Liver (tissue), 10 donors: ENCODE measurements at places on chromosomes 3 and 15. TPM values are rescaled to one million over a fixed set of nuclear protein-coding genes. Genes with fewer than 3 reads are reported as not detected.

DNA sequence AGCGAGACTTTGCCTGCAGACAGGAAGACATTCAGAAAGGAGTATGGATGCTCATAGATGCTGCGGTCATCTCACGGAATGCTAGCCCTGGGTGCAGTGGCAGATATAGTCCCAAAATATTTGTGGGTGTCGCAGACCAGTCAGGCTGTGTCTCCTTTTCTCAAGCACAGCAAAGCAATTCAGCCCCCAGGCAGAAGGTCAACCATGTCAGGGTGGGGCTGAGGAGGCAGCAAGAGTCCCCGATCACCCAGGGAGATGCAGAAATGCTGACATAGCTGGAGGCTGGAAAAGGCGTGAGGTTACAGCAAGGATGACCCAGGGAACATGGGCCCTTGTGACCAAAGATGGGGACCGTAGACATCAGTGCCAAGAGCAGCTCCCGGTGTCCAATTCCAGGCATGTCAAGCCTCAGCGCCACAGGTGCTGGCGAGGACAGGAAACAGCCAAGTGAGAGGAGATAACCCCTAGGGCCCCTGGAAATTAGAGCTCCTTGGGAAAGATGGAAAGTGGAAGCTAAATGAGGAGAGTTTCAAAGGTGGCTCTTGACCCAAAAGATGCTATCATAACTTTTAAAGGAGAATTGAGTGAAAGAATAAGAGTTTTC lies 81.2 kb upstream of the ABHD17C start:
- H3K36me3 ChIP-seq: no peaks in the 10 kb centered on the region
- no peak for DNase-seq
- no peak overlapping the region for H3K4me3 ChIP-seq

GRCh38 chr3:87792534-87793336 lies 266.1 kb downstream of the CGGBP1 start:
- H3K4me3 ChIP-seq: peak within 1 kb of the TSS; percentile 44
- H3K36me3 ChIP-seq: no peaks in the 10 kb centered on the region
- H3K4me1 ChIP-seq: peaks cover 7% of the 10 kb centered on the region
- no peak within 1 kb of the TSS for H3K27ac ChIP-seq

DNA sequence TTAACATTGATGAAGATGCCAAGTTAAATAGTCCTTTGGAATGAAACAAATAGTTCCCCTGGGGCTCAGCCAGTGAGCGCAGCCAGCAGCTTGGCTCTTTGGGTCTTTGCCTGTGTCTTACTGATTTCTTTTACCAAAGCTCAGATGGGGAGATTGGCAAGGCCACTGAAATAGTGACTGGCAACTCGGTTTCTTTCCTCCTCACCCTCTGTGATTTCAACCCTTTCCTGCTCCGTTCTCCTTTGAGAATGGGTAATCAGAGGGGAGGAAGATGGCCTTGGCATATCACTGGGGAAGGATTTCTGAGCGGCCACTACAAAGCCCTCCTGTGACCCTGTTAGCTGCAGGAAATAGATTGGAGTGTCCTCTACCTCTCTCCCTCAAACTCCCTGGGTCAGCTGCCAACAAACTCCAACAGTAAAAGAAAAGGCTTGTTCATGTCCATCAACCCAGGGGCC lies 337.1 kb upstream of the LRRFIP2 start:
- H3K27ac ChIP-seq: peak overlapping the region; percentile 0
- no peak for DNase-seq
- H3K4me3 ChIP-seq: no peak overlapping the region
- no peaks in the 10 kb centered on the region for H3K36me3 ChIP-seq
- H3K27me3 ChIP-seq: no peaks in the 10 kb centered on the region

DNA sequence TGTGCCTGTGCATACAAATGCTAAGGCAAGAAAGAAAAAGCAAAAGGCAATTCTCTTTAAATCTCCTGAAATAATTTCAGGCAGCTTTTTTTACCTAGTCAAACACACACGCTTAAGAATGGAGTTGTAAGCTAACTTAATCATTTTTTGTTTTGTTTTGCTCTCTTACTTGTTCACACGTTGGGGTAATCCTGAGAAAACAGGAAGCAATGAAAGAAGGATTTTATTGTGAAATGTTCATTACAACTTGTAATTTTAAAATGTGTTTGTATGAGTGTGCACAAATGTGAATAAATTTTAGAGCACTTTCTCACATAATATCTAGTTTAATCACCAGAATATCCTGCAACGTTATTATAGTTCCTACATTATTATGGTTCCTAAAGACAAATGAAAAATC lies 263.8 kb downstream of the LPP start:
- H3K27me3 ChIP-seq: no peaks in the 10 kb centered on the region
- no peaks in the 10 kb centered on the region for H3K36me3 ChIP-seq
- no peak for DNase-seq
- H3K4me3 ChIP-seq: no peak overlapping the region
- no peak overlapping the region for H3K27ac ChIP-seq

DNA sequence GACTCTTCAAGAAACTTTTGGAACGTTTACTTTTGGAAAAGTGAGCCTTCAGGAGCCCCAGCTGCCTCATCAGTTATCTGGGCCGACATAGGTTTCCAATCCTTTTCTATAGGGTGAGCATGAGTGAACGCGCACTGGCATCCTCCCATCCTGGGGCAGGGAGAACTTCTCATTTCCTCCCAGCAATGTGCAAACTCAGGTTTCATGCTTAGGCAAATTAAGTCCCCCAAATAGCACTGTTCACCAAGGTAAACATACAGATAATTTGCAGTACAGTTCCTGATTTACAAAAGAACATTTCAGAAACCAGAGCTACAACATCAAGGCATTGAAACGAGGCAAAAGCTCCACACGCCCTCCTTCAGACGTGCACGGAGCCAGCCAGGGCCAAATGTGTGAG lies 333.5 kb upstream of the NR2E3 start:
- no peak for DNase-seq
- no peaks in the 10 kb centered on the region for H3K36me3 ChIP-seq
- no peak overlapping the region for H3K27ac ChIP-seq
- no peaks in the 10 kb centered on the region for H3K4me1 ChIP-seq

- H3K4me3 ChIP-seq: no peak overlapping the region
- H3K27me3 ChIP-seq: no peaks in the 10 kb centered on the region
- H3K4me1 ChIP-seq: no peaks in the 10 kb centered on the region
- no peak overlapping the region for H3K27ac ChIP-seq
- no peak for DNase-seq
These were observed 189.3 kb downstream of the ADAMTS17 start for GRCh38 chr15:100152463-100152862.

DNA sequence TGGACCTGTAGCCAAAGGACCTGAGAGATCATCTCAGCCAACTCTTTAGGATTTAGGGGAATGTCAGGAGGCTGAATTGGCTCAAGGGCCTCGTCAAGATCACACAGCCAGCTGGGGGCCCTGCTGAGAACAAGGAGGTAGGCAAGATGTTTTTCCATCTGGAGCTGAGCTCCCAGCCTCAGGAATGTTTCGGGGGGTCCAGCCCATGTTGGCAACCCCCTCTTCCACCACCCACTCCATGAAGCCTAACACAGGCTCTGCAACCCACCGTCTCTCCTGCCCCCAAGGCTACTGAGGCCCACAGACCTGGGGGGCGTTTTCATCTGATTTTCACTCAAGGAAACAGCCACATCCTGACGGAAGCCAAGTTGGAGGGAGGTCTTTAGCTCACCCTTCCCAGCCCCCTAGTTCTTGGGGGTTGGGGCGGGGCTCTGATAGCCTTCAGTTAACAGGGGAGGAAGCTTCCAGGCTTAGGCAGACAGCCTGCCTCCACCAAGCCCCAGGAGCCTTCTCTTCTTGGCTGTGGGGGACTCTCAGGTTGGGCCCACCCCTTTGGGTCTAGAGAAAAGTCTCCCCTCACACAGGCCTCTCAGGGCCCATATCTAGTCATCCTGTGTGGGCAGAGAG lies 48.8 kb downstream of the EPHB3 start:
- DNase-seq: no peak
- H3K27me3 ChIP-seq: no peaks in the 10 kb centered on the region
- no peaks in the 10 kb centered on the region for H3K4me1 ChIP-seq
- H3K27ac ChIP-seq: no peak overlapping the region

GRCh38 chr3:64382153-64382552 lies 156.9 kb upstream of the PRICKLE2 start:
- H3K27me3 ChIP-seq: no peaks in the 10 kb centered on the region
- H3K27ac ChIP-seq: no peak overlapping the region
- H3K36me3 ChIP-seq: no peaks in the 10 kb centered on the region
- no peak overlapping the region for H3K4me3 ChIP-seq

- H3K4me1 ChIP-seq: no peaks in the 10 kb centered on the region
- no peak overlapping the region for H3K4me3 ChIP-seq
- H3K27ac ChIP-seq: no peak overlapping the region
- H3K36me3 ChIP-seq: no peaks in the 10 kb centered on the region
- no peaks in the 10 kb centered on the region for H3K27me3 ChIP-seq
- DNase-seq: no peak
These were observed 7.5 kb downstream of the CMSS1 start for GRCh38 chr3:99825004-99825640.

DNA sequence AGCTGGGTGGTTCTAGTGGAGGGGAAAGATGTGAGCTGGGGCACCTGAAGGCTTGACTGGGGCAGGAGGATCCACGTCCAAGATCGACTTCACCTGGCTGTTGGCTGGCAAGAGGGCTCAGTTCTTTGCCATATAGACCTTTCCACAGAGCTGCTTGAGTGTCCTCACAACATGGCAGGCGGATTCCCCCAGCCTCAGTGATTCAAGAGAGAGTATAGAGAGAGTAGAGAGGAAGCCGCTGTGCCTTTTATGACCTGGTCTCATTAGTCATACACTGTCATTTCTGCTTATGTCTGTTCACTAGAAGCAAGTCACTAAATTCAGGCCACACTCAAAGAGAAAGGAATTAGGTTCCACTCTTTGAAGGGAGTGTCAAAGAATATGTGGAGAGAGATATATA lies 101.6 kb downstream of the APBA2 start:
- no peak overlapping the region for H3K27ac ChIP-seq
- no peak for DNase-seq
- H3K36me3 ChIP-seq: no peaks in the 10 kb centered on the region
- no peaks in the 10 kb centered on the region for H3K27me3 ChIP-seq

- no peak overlapping the region for H3K27ac ChIP-seq
- no peak for DNase-seq
- H3K36me3 ChIP-seq: no peaks in the 10 kb centered on the region
- no peak overlapping the region for H3K4me3 ChIP-seq
- H3K27me3 ChIP-seq: no peaks in the 10 kb centered on the region
These were observed 67.5 kb downstream of the SPRED1 start for GRCh38 chr15:38320181-38320580.

- H3K27me3 ChIP-seq: no peaks in the 10 kb centered on the region
- no peak overlapping the region for H3K27ac ChIP-seq
These were observed 377.1 kb downstream of the VPS13C start for GRCh38 chr15:61682891-61683735.

- no peaks in the 10 kb centered on the region for H3K36me3 ChIP-seq
- no peaks in the 10 kb centered on the region for H3K27me3 ChIP-seq
- H3K27ac ChIP-seq: no peak overlapping the region
These were observed 18.2 kb upstream of the CEMIP start for GRCh38 chr15:80760960-80761359.

GRCh38 chr3:123559040-123559861 lies 25.6 kb downstream of the HACD2 start:
- no peak overlapping the region for H3K27ac ChIP-seq
- no peaks in the 10 kb centered on the region for H3K27me3 ChIP-seq
- H3K4me3 ChIP-seq: no peak overlapping the region
- H3K4me1 ChIP-seq: no peaks in the 10 kb centered on the region
- H3K36me3 ChIP-seq: no peaks in the 10 kb centered on the region

DNA sequence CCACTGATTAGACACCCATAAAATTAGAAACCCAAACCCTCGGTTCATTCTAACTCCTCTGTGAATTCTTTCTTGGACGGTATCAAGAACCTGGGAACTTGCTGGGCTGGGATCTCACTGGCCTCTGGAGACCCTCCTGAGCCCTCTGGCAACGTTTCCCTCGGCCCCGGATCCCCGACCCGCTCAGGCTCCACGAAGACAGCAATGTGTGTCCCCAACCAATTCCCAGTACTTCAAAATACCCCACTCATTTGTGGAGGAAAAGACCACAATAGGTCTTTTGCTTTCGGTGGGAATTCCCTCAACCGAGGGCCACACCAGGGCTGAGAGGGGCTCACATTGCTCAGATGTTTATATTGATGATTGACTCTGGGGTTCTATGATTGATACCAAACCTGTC lies 117.9 kb upstream of the PRR20G start:
- no peak for DNase-seq
- H3K36me3 ChIP-seq: no peaks in the 10 kb centered on the region
- no peaks in the 10 kb centered on the region for H3K27me3 ChIP-seq
- H3K27ac ChIP-seq: no peak overlapping the region
- no peaks in the 10 kb centered on the region for H3K4me1 ChIP-seq

DNA sequence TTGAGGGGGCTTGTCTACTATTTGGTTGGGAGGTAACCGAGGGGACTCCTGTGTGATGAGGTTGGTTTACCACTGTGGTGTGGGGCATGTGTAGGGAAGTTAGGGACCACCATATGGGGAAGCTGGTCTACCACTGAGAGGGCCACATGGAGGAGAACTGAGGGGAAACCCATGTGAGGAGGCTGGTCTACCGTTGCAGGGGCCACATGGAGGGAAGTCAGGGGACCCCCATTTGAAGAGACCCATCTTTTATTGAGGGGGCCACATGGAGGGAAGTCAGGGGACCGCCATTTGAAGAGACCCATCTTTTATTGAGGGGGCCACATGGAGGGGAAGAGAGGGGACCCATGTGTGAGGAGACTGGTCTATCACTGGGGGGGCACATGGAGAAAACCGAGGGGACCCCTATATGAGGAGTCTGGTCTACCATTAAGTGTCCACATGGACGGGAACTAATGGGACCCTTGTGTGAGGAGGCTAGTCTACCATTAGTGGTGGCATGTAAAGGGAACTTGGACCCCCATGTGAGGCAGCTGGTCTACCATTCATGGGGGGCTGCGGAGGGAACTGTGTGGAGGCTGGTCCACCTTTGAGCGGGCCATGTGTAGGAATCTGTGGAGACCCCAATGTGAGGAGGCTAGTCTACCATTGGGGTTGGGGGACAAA lies 165.5 kb downstream of the FBLN2 start:
- H3K4me3 ChIP-seq: no peak overlapping the region
- no peaks in the 10 kb centered on the region for H3K4me1 ChIP-seq
- H3K27ac ChIP-seq: no peak overlapping the region
- no peaks in the 10 kb centered on the region for H3K36me3 ChIP-seq
- DNase-seq: peak; percentile 30
- H3K27me3 ChIP-seq: no peaks in the 10 kb centered on the region

Gene NLGN1
- total RNA-seq: 0.37 TPM

Gene SCG5
- 12.6 TPM for total RNA-seq

Gene CYP11A1
- total RNA-seq: 2.3 TPM

Gene PLXNA1
- total RNA-seq: 8.3 TPM

Gene EPHA3
- total RNA-seq: 2.7 TPM

Gene CCR4
- total RNA-seq: 1.0 TPM
